ENCODE measurements at places on chromosomes 6 and 20.

GRCh38 chr6:127267646-127268625 lies 1.3 kb downstream of the RNF146 start:
- no peak for DNase-seq

DNA sequence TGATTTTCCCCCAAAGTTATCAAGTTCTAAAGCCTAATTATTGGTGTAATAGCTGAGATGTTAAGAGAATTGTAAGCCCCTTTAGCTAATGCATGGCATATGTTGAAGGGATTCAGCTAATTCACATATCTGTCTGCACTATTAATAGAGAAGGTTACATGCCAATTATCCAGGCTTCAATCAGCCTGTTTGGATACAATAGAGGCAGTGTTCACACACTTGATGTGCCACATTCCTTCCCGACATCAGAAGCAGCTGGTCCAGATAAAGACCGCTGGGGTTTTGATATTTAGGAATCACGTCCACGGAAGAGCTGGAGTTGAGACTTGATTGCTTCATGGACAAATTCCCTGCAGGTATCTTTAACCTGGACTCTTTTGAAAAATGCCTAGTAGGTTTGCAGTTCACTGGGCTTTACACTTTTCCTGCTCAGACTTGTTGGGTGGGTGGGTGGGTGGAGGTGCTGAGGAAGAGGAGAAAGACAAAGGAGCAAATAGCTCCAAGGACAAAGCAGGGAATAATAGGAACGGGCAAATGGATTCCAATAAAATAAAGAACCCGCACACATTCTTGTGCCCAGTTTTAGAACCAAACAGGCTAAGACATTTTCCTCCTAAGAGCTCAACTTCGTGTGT lies 142.6 kb upstream of the ZNF217 start:
- DNase-seq = no peak

DNA sequence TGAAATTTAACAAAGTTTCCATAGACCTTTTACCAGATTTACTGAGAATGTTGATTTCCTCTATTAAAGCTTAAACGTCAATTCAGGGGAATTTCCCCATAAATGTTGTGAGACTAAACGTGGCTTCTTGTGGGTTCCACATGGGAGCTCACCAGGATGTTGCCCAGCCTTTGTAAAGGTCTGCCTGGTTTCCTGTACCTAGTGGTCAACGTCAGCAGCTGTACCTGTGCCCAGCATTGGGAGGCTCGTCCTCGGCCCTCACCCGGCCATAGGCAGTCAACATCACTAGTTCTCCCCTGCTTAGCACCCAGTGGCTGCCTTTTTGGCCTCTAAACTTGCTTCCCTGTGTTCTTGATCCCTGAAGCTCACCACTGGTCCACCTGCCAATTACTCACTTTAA lies 22.1 kb upstream of the CD83 start:
- DNase-seq = no peak

DNA sequence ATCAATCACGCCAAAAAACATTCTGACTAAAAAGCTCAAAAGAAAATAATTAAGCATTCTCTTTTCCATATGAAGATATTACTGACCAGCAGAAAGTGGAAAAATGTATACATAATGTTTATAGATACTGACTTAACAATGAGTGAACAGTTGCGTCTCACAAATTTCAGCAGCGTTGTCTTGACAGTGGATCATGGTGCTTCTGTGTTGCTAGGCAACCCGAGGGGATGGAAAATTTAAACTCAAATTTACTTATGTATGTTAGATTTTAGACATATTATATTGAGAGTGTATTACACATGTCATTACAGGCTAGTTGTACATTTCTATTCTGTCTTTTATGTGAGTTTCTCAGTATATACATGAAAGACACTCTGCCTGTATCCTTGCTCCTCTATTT lies 110.2 kb downstream of the LAMA2 start:
- DNase-seq = no peak

DNA sequence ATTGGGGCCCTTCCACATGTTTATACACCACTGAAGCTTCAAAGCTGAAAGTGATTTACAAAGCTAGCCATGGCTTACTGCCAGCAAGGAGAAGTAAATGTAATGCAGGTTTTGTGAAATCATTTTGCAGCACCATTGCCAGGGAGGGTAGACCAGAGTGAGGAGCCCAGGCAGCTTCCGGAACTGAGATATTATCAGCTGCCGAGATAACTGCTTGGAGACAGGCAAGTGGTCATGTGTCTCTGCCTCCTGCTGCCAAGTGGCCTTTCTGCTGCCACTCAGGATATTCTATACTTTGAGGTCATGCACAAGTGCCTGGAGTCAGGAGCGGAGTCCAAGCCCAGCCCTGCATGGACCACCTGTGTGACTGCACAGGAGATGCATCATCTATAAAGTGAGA lies 160.2 kb downstream of the SYNDIG1 start:
- no peak for DNase-seq

GRCh38 chr20:45037050-45037449 lies 63.9 kb downstream of the KCNS1 start:
- no peak for DNase-seq

GRCh38 chr6:160300076-160300695 lies 41.6 kb upstream of the SLC22A2 start:
- DNase-seq = no peak

DNA sequence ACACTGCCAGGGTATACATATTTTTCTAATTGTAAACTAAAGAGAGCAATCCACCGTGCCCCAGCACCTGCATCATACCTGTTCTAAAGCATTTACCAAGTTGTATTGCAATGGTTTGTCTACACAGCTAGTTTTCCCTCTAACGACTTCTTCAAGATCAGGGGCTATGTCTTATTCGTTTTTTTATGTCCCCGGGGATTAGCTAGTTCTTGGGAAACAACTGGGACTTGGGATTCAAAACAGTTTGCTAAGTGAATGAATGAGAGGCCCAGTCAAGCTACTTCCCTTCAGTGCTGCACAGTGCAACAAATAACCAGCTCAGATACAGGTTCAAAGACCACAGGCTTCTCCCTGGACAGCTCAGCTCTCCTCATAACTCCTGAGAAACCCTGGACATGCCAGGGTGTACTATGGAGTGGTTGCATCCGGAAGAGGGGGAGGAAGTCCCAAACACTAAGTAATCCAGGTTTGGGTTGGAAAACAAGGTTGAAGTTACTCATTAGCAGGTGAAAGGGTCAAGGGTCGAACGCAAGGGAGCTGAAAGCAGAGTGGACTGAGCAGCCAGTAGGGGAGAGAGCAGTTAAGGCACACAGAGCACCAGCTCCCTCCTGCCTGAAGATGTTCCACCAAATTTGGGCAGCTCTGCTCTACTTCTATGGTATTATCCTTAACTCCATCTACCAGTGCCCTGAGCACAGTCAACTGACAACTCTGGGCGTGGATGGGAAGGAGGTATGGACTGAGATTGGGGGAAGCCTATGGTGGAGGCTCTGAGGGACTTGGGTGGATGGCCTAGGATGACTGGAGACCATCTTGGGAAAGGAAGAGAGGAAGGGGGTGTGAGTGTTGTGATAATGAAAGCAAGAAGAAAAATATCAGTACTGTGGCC lies at the start of gene APOM:
Gene APOM (plus strand): TSS at position 546 of the 889 bp plus-strand sequence. CDS start 73 bp downstream, at position 619.
- no peak for DNase-seq

- no peak for DNase-seq
Measured at GRCh38 chr20:43726811-43727338, at the start of gene GTSF1L. Gene GTSF1L, minus strand, starts transcription at chr20:43727002. Its CDS starts 308 bp downstream, at chr20:43726694.

- DNase-seq = no peak
Measured at GRCh38 chr20:24936526-24937407, 12.3 kb upstream of the CST7 start.

DNA sequence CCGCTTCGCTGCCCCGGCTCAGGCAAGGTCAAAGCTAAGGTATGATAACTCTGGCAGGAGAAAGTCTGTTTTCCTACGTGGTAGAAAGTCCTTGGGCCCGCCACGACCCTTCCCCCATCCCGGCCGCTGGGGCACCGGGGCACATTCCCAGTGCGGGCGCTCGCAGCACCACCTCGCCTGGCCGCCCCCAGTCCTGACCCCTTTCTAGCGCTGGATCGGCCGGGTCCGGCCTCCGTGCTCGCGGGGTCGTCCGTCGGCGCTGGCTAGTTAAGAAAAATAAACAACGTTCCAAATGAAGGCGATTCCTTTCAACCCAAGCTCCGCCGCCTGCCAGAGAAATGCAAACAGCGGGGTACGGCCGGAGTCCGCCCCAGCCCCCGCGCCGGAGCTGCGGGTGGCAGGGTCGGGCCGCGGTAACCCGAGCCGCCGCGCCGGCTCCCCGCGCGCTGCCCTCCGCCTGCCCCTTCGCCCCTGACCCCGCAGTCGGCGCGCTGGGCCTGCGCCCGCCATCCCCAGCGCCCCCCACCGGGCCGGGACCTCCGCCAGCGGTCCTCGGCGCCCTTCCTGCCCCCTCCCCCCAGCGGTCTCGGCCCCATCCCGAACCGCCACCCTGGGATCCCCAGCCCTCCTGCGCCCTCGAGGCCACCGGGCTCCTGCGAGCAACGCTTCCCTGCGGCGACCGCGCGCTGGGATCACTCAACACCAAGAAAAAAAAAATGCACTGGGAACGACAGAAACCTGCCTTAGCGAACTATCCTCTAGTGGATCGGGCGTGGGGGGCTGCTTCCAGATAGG lies 37.6 kb downstream of the NCR2 start:
- no peak for DNase-seq

- DNase-seq = no peak
Measured at GRCh38 chr20:32580970-32581838, 3.9 kb downstream of the NOL4L start.

DNA sequence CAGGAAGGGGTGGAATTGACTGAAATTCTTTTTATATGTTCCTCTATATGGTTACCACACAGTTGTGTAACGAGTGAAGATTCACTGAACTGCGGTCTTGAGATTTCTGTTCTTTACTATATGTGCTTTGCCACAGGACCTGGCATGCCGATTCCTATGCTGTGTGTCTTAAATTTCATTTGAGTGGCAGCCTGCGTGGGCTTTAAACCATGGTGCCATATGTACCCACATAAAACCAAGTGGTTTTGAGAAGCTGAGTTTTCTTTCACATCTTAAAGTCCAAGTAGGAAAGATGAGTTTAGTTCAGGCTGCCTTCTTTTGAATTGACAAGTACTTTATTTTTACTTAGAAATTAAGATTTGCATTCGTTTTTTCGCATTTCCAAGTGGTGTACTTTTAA lies 101.1 kb downstream of the DOK5 start:
- DNase-seq = no peak

DNA sequence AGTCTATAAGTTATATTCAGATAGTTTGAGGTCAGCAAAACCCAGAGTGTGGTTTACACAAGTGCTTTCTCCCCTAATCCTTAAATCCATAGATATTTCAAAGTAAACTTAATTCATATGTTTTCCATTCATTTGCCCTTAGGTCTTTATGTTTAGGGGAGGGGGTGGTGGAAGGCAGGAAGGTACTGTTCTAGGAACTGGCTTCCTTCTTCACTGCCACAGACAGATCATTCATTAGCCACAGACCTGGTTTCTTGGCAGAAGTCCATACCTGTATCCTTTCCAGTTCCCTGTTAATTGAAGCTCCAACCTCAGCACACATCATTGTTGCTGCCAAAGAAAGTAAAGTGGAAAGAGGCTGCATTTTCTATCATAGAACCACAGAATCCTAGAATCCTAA lies 123.0 kb downstream of the AIG1 start:
- DNase-seq = no peak

GRCh38 chr6:42224222-42225028 lies 6.8 kb upstream of the MRPS10 start:
- DNase-seq = no peak

DNA sequence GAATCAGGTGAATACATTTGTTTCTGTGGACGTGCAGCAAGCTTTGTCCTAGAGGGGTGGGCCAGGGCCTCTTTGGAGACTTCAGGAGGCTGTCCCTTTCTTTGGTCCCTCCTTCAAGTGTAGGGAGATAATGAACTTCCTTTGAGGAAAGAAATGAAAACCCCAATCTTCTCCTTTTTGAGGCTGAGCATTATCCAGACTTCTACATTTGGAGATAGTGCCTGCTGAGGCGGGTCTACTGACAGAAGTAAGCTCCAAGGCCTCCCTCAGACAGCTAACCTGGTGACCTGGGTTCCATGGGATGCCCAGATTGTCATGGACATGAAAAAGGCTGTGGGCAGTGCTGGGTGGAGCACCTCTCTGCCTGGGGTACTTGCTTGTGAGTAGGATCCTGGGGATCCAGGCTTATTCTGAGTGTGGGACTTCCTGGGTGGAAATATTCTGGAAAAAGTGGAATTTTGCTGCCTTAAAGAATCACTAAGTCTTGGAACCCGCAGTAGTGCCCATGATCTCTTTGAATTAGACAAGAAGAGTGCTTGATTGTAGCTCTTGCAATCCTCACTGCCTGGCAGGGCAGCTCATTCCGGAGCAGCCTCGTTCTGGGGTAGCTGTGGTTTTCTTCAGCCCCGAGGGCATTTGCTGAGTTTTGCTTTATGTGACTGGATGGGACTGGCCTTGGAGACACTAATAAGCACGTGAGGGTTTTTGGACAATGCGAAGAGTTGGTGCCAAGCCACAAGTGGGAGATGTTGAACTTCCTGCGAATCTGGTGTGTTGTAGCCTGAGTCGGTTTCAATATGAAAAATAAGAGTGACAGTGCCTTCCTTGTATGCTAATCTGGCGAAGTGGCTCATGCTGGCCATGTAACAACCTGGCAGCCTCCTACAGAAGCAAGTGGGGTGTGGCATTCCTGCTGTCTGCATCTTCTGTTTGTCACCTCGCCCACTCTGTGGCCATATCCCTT lies 28.1 kb downstream of the SNRNP48 start:
- no peak for DNase-seq

DNA sequence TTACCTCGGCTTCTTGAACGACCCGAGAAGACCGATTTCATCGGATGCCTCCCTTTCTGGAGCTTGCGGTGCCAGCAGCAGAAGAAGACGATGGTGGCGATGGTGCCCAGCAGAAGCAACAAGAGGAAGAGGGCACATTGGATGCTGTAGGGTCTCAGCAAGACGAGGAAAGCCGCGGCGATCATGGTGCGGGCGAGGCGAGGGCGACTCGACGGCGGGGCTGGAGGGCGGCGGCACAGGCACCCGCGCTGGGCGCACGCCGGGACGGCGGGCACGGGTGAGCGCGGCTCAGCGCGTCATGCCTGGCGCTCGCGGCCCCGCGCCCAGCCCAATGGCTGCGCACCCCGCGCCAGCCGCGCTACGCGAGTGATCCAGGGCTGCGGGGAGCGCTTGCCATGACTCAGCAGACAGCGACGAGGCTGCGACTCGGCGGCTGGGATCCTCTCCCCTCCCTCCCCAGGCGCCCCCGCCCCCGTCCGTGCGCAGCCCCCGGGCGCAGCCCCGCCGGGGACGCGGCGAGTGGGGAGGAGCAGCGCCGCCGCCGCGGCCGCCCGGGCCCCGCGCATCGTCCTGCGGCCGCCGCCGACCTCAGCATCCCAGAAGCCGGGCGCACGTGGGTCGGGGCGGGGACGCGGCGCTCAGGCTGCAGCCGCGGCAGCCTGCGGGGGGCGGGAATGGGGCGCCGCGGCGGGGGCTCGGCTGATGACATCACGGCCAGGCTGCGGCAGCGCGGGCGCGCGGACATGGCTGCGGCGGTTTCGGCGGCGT lies at the start of gene BEND6:
Gene BEND6 (plus strand): TSS at position 705 of the 768 bp plus-strand sequence. CDS start 26,704 bp downstream, outside the sequence.
- no peak for DNase-seq

GRCh38 chr6:1023229-1023628 lies 288.7 kb upstream of the FOXQ1 start:
- no peak for DNase-seq

- DNase-seq = no peak
Measured at GRCh38 chr6:131216246-131216645, 81.0 kb downstream of the AKAP7 start.

- DNase-seq = no peak
Measured at GRCh38 chr20:6178537-6178936, 55.7 kb upstream of the FERMT1 start.

- no peak for DNase-seq
Measured at GRCh38 chr20:62791301-62792181, 4.7 kb upstream of the MRGBP start.

Data from esophagus squamous epithelium (tissue), 5 donors.